CD4-positive, alpha-beta T cell (primary cell): ENCODE measurements at places on chromosomes 6 and 20.
A peak's percentile ranks its signal among the peaks of the same experiment; 100 is the strongest.

DNA sequence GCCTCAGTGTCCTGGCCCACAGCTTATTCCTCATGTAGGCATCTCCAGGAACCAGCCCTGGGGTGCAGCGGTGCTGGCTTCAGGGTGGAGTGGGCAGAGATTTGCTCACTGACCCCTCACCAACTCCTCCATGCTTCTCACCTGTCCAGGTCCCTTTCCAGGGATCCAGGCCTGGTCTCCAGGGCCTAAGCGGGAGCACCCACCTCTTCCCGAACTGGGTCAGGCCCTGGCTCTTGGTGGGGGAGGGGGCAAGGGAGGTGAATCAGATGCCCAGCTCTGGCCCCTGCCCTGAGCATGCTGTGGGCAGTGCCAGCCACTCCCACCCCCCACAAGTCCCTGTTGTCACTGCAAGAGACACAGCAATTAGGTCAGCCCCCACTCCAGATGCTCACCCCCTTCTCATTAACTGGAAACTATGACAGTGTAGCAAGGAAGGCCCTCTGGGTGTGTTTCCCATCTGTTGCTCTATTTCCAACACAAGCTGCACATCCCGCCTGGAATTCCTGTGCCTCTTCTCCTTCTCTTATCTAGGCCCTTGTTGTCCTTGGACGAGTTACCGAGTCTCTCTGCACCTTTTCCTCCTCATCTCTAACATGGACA, 37.0 kb downstream of the MDFI start:
- no peaks in the 10 kb centered on the region for H3K36me3 ChIP-seq
- H3K4me1 ChIP-seq = no peaks in the 10 kb centered on the region
- DNase-seq = no peak
- H3K27me3 ChIP-seq = peaks cover 6% of the 10 kb centered on the region
- no peak overlapping the region for H3K27ac ChIP-seq

DNA sequence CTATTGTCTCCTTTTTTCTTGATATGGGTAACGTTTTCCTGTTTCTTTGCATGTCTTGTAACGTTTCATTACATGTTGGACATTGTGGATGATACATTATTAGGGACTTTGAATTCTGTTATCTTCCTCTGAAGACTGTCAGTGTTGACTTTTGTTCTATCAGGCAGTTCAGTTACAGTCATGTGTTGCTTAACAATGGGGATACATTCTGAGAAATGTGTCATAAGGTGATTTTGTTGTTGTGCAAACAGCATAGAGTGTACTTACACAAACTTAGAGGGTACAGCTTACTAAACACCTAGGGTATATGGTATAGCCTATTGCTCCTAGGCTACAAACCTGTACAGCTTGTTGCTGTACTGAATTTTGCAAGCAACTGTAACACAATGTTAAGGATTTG, 64.7 kb downstream of the AK9 start:
- no peaks in the 10 kb centered on the region for H3K27me3 ChIP-seq
- H3K4me1 ChIP-seq = no peaks in the 10 kb centered on the region
- no peaks in the 10 kb centered on the region for H3K36me3 ChIP-seq
- no peak overlapping the region for H3K4me3 ChIP-seq
- H3K27ac ChIP-seq = no peak overlapping the region

- H3K27ac ChIP-seq = no peak overlapping the region
- H3K27me3 ChIP-seq = no peaks in the 10 kb centered on the region
- H3K36me3 ChIP-seq = no peaks in the 10 kb centered on the region
- H3K4me3 ChIP-seq = no peak overlapping the region
- peaks cover 7% of the 10 kb centered on the region for H3K4me1 ChIP-seq
These were observed 261.8 kb downstream of the ADGB start for GRCh38 chr6:146860583-146860982.

DNA sequence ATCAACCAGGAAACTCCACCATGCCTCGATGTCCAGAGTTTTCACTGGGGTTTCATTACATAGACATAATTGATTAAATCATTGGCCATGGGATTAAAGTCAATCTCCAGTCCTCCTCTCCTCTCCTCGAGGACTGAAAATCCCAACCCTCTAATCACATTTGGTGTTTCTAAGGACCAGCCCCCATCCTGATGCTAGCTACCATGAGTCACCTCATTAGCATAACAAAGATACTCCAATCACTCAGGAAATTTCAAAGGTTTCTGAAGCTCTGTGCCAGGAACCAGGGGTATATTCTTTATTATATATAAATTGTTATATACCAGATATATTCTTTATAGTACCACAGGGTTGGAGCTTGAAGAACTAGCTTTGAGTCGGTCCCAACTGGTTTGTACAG, 212.9 kb upstream of the PRND start:
- H3K27me3 ChIP-seq = no peaks in the 10 kb centered on the region
- no peaks in the 10 kb centered on the region for H3K36me3 ChIP-seq
- no peaks in the 10 kb centered on the region for H3K4me1 ChIP-seq

DNA sequence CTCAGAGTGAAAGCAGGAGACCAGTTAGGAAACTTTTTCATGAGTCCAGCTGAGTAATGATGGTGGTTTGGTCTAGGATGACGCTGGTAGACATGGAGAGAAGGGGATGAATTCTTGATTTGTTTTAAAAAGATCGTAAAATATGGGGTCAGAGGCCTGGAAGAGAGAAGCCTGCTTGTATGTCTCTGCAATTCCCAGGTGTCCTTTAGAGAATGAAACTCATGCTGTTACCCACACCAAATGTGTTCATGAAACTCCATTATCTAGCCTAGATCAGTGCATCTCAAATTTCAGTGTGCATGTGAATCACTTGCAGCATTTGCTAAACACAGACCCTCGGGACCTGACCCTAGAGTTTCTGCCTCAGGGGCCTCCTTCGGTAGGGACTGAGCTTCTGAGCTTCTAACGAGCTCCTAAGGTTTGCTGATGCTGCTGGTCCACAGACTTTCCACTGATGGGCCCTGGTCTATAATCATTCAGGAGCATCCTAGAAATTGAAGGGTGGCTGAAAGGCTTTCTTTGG, 302.0 kb upstream of the PLCB4 start:
- H3K36me3 ChIP-seq = no peaks in the 10 kb centered on the region
- H3K27ac ChIP-seq = no peak overlapping the region
- DNase-seq = no peak

DNA sequence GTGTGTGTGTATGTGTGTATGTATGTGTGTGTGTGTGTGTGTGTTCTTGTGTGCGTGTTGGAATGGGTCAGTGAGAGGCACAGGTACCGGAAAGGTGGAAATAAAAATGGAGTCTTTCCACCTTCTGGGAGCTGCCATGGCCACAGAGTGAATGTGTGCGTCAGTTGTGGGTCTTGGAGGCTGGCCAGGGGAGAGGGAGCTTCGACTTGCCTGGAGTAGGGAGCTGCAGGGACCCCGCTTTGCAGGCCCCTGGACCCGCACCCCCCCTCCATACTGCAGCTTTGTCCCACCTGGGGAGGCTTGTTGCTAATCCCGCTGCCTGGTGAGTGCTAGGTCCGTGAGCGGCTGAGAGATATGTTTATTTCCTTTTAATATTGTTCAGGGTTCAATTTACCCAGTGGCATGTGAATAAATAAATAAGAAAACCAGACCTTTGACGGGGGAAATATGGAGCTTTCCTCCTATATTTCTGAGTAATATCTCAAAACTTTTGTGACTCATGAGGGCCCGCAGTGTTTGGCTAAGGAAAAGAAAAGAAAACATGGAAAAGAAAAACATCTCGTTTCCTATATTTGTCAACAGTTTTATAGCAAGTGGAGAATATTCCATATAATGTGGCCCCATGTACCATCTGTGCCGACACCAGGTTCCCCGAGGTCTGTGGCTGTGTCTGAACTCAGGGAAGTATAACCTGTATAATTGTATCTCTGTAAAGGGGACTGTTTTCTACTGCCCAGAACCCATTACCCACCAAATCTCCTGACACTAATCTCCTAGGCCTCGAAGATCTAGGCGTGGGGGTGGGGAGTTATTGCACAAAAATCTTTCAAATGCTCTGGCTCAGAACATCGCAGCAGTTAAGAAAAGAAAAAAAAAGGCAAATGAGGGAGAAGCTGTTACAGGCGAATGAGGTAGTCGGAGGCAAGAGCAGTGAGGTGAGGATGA, 24.6 kb upstream of the CCDC167 start:
- H3K27me3 ChIP-seq = no peaks in the 10 kb centered on the region
- no peak overlapping the region for H3K27ac ChIP-seq
- H3K4me1 ChIP-seq = peaks cover 39% of the 10 kb centered on the region
- no peak overlapping the region for H3K4me3 ChIP-seq

GRCh38 chr6:16049168-16049567, 79.7 kb upstream of the MYLIP start:
- H3K4me3 ChIP-seq = no peak overlapping the region
- no peak for DNase-seq
- H3K27me3 ChIP-seq = no peaks in the 10 kb centered on the region
- no peaks in the 10 kb centered on the region for H3K36me3 ChIP-seq

- peaks cover 21% of the 10 kb centered on the region for H3K4me1 ChIP-seq
- no peak overlapping the region for H3K4me3 ChIP-seq
- H3K27ac ChIP-seq = no peak overlapping the region
- H3K27me3 ChIP-seq = no peaks in the 10 kb centered on the region
- no peaks in the 10 kb centered on the region for H3K36me3 ChIP-seq
- DNase-seq = no peak
These were observed 41.3 kb upstream of the HFE start for GRCh38 chr6:26045928-26046368.

DNA sequence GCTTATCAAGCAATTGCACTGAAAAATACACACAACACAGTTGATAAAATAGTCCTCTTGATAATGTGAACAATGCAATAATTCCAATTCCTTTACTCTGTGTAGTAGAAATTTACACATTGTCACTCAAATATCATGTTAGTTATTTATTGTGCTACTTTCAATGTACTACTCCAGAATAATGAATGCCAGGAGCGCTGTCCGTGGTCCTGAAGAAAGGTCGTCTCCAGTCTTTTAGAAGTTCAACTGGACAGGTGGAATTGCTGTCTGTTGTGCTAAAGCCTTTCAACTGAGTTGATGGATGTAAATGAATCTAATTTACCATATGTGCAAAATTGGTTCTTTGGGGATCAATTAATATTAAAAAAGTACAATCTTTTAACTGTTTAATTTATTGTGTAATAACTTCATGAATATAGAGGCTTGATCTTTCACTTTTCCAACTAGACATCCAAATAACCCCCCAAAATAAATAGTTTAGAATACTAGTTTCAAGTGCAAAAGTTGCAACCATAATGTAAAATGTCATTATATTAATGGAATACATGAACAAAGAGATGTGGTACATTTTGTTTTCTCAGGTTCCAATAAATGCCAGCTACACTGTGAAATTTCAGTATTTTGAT, 3.2 kb downstream of the GRIK2 start:
- no peak overlapping the region for H3K4me3 ChIP-seq
- H3K4me1 ChIP-seq = no peaks in the 10 kb centered on the region
- no peaks in the 10 kb centered on the region for H3K36me3 ChIP-seq
- DNase-seq = peak; percentile 5
- H3K27me3 ChIP-seq = peaks cover 51% of the 10 kb centered on the region
- H3K27ac ChIP-seq = no peak overlapping the region

- no peaks in the 10 kb centered on the region for H3K36me3 ChIP-seq
- no peaks in the 10 kb centered on the region for H3K4me1 ChIP-seq
- no peak overlapping the region for H3K27ac ChIP-seq
- no peak for DNase-seq
- H3K27me3 ChIP-seq = no peaks in the 10 kb centered on the region
These were observed 52.8 kb upstream of the UST start for GRCh38 chr6:148693882-148694484.

GRCh38 chr6:2355150-2355549, 109.7 kb upstream of the GMDS start:
- H3K27me3 ChIP-seq = no peaks in the 10 kb centered on the region
- H3K36me3 ChIP-seq = no peaks in the 10 kb centered on the region
- H3K4me3 ChIP-seq = no peak overlapping the region
- no peak overlapping the region for H3K27ac ChIP-seq
- H3K4me1 ChIP-seq = no peaks in the 10 kb centered on the region

GRCh38 chr20:41352106-41352505, 11.5 kb downstream of the LPIN3 start:
- H3K27ac ChIP-seq = no peak overlapping the region
- H3K36me3 ChIP-seq = no peaks in the 10 kb centered on the region
- no peak overlapping the region for H3K4me3 ChIP-seq
- DNase-seq = no peak
- H3K27me3 ChIP-seq = no peaks in the 10 kb centered on the region
- H3K4me1 ChIP-seq = no peaks in the 10 kb centered on the region

GRCh38 chr20:56933331-56933698, 304.2 kb downstream of the TFAP2C start:
- peaks cover 17% of the 10 kb centered on the region for H3K27me3 ChIP-seq
- no peaks in the 10 kb centered on the region for H3K4me1 ChIP-seq
- no peak overlapping the region for H3K27ac ChIP-seq
- no peak overlapping the region for H3K4me3 ChIP-seq

DNA sequence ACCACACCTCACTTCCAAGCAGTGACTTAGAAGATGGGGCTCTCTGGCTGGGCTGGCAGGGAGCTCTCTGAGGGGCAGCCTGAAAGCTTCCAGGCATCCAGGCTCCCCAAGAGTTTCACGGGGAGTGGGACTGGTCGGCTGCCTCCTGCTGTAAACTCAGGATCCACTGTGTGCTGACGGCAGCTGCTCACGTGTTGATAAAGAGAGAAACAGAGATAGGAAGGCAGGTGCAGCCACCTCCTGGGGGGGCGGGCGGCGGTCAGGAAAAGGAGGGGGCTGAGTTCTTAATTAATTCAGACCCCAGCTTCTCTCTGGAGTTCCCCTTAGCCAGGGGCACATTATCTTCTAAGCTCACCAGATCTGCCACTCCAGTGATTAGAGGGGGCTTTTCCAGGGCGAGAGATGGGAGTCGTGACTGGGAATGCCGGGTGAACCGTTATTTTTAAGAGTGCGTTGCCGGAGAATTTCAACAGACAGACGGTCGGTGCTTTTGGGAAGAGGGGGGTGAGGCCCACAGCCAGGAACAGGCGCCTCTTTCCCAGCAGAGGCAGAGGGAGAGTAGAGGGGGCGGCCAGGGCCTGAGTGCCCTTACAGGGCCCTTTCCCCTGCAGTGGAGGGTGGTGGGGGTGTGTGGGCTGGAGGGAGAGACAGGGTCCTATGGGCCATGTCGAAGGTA, 70.9 kb downstream of the CD40 start:
- DNase-seq = no peak
- H3K4me3 ChIP-seq = no peak overlapping the region
- no peaks in the 10 kb centered on the region for H3K36me3 ChIP-seq
- no peak overlapping the region for H3K27ac ChIP-seq

- H3K4me3 ChIP-seq = no peak overlapping the region
- peaks cover 6% of the 10 kb centered on the region for H3K4me1 ChIP-seq
- no peaks in the 10 kb centered on the region for H3K36me3 ChIP-seq
- no peaks in the 10 kb centered on the region for H3K27me3 ChIP-seq
- no peak overlapping the region for H3K27ac ChIP-seq
These were observed 95.5 kb upstream of the NHSL1 start for GRCh38 chr6:138594758-138595140.

GRCh38 chr20:11853359-11853758, 64.3 kb upstream of the BTBD3 start:
- DNase-seq = no peak
- H3K36me3 ChIP-seq = no peaks in the 10 kb centered on the region
- H3K4me3 ChIP-seq = no peak overlapping the region
- no peak overlapping the region for H3K27ac ChIP-seq

DNA sequence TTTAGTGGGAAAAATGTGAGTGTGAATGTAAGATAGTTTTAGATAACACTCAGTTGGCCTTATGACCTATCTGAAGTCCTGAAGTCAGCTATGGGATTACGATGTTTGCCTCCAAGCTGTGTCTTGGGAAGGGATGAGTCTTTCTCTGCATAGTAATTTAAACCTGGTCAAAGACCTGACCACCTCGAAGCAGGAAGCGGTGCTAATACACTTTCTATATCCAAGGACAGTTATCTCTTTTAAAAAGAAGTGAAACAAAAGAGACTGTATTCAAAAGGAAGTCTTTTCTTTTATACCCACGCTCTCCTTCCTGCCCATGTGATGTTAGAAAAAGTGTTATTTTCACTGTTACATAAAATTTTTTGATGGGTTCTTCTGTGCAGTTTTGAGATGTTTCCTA, 94.9 kb downstream of the JARID2 start:
- no peak overlapping the region for H3K4me3 ChIP-seq
- H3K27me3 ChIP-seq = no peaks in the 10 kb centered on the region
- DNase-seq = no peak
- no peaks in the 10 kb centered on the region for H3K36me3 ChIP-seq
- peaks cover 40% of the 10 kb centered on the region for H3K4me1 ChIP-seq
